ENCODE measurements at places on chromosomes 3 and 15. TPM values are rescaled to one million over a fixed set of nuclear protein-coding genes. Genes with fewer than 3 reads are reported as not detected.

The LRRC31 gene
- not detected for polyA plus RNA-seq

DNA sequence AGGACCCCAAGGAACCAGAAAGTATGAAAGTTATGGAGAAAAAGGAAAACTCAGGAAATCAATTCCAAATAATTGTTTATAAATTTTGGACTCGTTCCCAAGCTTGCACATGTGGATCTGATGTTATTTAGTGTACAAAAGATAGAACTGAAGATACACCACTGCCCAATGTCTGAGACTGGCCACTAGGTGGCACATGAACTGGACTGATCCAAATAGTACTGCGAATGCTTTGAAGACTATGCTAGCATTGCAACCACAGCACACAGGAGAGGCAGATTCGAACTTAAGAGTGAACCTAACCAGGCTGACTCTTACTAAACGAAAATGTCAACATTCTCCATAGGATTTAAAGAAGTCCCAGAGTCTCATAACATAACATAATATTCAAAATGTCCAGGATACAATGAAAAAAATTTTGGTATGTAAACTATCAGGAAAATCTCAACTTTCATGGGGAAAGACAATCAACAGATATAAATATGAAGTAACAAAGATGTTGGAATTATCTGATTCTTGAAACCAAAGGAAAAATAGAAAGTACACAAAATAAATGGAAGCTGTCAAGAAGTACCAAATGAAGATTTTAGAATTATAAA lies 596.7 kb downstream of the FGF12 start:
- DNase-seq: peak; percentile 24

- no peak for DNase-seq
Observed at GRCh38 chr3:58349792-58350626, 17.3 kb downstream of the PXK start.

The DNAJB8 gene
- not detected for polyA plus RNA-seq

GRCh38 chr15:48354694-48355303 lies 23.6 kb downstream of the DUT start:
- DNase-seq: no peak

GRCh38 chr3:51931756-51932155 lies 9.9 kb downstream of the RRP9 start:
- DNase-seq: no peak

The GALNT15 gene
- polyA plus RNA-seq: 4.7 TPM

DNA sequence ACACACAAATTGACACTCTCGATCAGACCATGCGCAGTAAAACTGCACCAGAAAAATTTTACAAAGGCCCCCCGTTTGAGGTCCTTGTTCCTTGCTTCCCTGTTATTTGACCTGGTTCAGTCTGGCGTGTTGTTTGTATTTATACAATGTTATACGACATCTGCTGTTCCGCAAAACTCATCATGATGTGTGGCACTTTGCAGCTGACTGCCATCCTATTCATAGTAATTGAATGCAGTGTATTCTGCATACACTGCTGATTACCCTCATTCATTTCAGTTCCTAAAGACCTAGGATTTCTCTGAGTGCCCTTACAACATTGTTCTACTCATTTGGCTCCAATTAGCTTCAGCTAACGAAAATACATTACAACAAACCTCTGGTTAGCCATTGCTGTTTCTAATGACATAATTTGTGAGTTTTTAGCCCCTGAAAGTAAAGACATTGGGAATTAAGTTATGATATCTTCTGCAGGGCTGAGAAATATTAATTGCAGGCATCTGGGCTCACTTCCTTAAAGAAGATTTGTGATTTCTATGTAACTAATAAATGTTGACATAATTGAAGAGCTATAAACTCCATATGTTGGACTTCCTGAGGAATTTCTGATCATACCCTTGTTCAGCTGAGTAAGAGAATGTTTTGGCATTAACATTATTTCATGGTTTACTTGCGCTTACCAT lies 75.7 kb downstream of the C3orf38 start:
- no peak for DNase-seq

- peak; percentile 66 for DNase-seq
Observed at GRCh38 chr3:123081718-123082369, 15.0 kb downstream of the PDIA5 start.

DNA sequence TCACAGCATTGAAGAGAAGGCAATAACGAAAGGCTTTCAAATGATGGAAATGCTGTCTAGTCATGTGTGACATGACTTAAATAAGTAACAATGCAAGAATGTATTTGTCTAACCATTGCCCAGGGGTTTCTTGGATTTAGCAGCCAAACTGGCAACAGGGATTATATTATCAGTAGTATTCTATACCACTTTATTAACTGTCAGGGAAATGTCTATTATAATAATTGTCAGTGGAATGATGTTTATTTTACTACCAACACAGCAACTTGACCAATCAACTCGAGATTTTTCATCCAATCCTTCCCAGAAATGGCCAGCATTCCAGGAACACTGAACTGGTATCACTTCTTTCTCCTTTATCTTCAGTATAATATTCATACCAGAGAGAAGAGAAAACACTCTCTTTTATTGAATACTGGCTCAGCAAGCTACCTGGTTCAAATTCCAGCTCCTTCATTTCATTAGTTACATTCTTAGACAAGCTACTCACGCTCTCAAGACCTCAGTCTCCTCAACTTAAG lies 66.2 kb downstream of the FOXP1 start:
- DNase-seq: no peak

The ANKRD28 gene
- polyA plus RNA-seq: 102 TPM

The STAB1 gene
- 0.03 TPM for polyA plus RNA-seq

DNA sequence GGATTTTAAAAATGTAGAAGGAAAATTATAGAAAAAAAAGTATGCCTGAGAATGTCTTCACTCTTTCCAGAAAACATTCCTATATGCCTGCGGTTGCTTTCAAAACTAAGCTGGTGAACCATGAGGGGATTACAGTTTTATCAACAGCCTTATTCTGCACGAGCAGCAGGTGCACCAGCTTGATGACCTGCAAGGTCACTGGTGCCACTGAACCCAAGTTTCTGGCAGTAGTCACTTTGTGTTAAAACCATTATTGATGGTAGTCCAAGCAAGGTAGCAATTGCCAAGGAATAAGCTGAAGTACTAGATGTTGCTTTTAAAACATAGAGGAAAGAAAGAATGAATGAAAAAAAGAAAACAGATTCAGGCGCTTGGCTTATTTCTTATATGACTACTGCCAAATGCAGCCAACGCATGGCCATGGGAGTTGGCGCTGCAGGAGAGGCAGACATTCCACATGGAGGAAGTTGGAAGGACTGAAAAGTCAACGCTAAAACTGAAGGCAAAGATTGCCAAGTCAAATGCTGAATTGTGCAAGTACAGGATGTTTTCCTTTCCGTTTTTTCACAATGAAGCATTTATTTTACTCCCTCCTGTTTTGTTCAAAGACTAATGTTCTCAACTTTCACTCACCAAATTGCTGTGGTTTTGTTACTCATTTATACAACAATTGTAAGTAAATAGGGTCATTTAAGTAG lies 601.4 kb downstream of the CADM2 start:
- DNase-seq: no peak

DNA sequence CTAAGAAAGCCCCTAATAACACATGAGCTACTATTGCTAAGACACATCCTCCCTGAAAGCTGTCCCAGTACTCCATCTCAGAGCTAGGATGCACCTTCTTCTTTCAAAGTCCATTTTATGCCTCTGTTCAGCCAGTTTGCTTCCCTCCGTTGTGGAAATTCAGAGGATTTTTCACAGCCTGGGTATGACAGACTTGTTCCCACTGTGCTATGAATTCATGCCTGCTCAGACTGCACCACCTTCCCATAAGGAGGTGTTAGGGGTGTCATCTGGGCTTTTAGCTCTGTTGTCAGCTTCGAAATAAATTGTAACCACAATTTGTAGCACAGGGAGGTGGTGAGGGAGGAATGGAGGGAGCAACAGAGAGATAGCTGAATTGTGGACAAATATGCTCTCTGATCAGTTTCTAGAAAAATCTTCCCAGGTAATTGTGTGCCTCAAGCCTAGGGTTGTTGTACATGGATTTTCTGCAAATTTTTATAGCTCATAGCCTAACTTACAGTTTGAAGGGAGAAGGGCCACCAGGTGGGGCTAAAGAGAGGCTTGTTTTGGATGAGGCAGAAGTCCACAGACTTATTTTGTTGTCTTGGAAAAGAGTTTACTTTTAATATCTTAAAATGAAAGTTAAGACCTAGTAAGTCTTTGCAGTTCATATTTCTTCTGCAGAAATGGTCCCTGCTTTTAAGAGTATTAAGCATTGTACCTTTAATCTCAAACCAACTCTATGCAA lies 462.0 kb downstream of the PDCD6IP start:
- peak; percentile 47 for DNase-seq

GRCh38 chr15:28043691-28044091 lies 55.4 kb downstream of the OCA2 start:
- DNase-seq: peak; percentile 45

DNA sequence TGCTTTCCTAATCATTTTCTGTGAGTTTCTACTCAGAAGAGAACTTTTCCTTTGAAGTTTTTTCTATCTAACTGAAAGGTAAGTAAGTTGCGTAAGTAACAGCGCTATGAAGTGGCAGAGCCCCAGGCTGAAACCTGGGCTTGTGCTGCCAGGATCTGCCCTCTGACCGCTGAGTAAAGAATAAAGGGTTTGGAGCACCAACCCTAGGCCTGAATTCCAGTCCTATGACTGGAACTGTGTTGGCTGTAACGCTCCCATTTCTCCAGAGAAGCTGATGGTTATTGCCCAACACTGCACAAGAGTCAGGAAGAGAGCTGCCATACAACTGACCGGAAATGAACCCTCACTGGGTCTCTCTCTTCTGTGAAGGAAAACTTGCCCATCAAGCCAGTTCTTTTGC lies 87.0 kb downstream of the FOXB1 start:
- DNase-seq: no peak

- no peak for DNase-seq
Observed at GRCh38 chr15:63066272-63066671, 23.7 kb downstream of the TPM1 start.

DNA sequence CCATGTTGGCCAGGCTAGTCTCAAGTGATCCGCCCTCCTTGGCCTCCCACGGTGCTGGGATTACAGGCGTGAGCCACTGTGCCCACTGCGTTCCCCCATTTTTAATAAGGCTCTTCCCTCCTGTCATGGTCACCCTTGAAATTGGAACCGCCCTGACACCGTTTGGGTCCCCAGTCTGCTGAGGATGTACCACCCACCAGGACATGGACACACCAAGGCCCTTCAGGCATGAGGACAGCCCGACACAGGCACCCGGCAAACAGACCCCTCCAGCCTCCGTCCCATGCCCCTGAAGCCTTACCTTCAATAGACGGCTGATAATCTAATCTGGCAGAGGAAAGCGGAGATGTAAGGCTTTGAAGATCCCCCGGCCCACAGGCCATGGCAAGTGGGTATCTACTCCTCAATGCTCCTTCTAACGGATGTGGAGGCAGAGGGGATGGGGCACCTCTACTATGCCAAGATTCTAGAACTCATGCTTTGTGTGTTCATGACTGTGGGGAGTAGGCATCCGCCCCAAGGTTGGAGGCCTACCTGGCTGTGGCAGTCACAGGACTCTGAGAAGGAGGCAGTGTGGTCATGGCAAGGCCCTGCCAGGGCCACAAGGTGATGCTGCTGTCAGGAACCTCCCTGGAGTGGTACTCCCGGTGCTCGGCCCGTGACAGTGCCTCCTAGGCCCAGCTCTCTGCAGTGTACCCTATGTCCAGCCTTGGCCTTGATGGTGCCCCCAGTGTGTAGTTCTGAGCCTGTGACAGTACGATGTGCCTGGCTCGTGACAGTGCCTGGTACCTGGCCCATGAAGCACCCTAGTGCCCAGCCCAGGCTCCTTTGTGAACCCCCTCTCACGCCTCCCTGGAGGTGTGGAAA lies 18.6 kb upstream of the PRSS50 start:
- DNase-seq: no peak

- no peak for DNase-seq
Observed at GRCh38 chr3:25339225-25339624, 88.8 kb upstream of the RARB start.

The KBTBD13 gene
- polyA plus RNA-seq: not detected

- DNase-seq: no peak
Observed at GRCh38 chr3:23038471-23038870, 164.7 kb upstream of the UBE2E2 start.

- no peak for DNase-seq
Observed at GRCh38 chr3:77326586-77326985, 286.7 kb downstream of the ROBO2 start.

GRCh38 chr15:93257920-93258319 lies 168.9 kb upstream of the RGMA start:
- DNase-seq: no peak

GRCh38 chr3:186532598-186533072 lies 11.5 kb downstream of the CRYGS start:
- DNase-seq: peak; percentile 68

The RBMS3 gene
- 8.2 TPM for polyA plus RNA-seq

DNA sequence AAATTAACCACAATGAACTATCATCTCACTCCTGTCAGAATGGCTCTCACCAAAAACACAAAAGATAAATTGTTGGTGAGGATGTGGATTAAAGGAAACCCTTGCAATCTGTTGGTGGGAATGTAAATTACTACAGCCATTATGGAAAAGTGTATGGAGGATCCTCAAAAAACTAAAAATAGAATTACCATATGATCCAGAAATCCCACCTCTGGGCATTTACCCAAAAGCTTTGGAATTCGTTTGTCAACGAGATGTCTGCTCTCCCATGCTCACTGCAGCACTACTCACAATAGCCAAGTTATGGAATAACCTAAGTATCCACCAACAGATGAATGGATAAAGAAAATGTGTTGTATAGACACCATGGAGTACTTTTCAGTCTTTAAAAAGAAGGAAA lies 21.6 kb downstream of the FSIP1 start:
- no peak for DNase-seq

- peak; percentile 50 for DNase-seq
Observed at GRCh38 chr3:172040981-172041963, 1.9 kb downstream of the FNDC3B start.

DNA sequence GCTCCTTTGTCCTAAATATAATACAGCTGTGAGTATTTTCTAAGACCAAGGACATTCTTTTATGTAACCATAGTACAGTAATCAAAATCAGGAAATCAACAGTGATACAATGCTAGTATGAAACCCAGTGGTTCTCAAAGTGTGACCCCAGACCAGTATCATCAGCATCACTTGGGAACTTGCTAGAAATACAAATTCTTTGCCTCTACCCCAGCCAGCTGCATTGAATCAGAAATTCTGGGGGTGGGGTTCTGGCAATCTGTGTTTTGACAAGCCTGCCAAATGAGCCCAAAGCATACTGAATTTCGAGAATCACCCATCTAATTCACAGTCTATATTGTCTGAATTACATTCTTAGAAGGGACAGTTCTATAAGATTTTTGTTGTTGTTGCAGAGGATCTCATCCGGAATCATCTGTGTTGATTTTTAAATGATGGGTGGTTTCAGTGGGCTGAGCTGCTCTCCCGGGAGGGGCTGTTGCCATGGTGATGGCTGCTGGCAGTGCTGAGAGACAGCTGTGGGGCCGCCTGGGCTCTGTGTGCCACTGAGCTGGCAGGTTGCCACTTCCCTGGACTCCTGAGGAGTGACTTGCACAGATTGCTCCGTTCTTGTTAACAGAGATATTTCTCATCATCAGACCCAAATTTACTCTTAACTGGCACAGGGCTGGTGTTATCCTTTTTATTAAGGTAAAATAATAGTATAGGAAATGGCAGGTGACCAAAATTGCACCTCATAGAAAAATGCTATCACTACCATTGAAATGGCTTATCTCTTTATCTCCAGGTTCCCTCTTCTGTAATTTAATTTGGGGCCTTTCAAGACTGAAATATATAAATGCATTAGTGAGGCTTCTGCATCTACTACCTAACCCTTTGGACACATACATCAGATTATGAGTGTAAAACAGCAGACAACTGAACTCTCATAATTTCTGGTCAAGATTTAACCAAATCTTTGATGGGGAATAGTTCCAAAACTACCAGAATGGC lies 56.5 kb downstream of the NEK11 start:
- peak; percentile 77 for DNase-seq

Measured in SK-N-SH (cell line).